ENCODE measurements at places on chromosomes 6 and 20.

GRCh38 chr20:48231253-48231930 lies 446.1 kb upstream of the SULF2 start:
- DNase-seq, result no peak

DNA sequence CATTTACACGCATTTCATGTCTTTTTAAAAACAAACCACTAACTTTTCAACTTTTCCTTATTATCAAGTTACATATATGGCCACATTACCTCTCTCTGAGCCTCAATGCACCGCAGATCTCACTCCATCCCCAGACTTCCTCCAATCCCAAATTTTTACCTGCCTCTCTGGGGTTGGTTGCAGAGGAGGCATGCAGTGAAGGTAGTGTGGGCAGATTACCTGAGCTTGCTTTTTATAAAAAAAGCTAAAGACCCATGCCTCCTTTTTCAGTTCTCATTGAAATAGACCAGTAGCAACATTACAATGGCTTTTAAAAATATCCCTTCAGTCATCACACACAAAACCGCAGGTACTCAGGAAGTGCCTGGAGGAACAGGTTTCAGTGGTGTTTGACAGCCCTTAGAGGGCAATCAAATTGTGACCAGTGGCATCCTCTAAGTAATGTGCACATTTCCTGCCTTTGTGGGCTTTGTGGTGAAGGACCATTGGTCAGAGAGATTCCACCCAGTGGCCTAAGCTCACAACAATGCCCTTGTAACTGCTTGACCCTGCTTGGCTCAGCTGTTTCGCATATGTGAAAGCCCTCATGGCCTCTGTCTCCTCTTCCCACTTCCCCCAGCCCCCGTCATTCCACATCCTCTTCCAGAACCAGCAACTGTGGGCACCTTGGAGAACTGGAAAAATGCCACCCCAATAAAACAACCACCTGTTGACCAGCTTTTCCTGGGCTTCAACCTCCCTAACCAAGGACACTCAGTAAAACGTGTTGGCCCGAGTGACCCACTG lies 30.2 kb upstream of the IL17A start:
- DNase-seq, result no peak

- DNase-seq, result no peak
These were observed 19.5 kb upstream of the RALGAPA2 start for GRCh38 chr20:20731945-20732296.

GRCh38 chr20:47991875-47992488 lies 206.7 kb upstream of the SULF2 start:
- DNase-seq, result no peak

DNA sequence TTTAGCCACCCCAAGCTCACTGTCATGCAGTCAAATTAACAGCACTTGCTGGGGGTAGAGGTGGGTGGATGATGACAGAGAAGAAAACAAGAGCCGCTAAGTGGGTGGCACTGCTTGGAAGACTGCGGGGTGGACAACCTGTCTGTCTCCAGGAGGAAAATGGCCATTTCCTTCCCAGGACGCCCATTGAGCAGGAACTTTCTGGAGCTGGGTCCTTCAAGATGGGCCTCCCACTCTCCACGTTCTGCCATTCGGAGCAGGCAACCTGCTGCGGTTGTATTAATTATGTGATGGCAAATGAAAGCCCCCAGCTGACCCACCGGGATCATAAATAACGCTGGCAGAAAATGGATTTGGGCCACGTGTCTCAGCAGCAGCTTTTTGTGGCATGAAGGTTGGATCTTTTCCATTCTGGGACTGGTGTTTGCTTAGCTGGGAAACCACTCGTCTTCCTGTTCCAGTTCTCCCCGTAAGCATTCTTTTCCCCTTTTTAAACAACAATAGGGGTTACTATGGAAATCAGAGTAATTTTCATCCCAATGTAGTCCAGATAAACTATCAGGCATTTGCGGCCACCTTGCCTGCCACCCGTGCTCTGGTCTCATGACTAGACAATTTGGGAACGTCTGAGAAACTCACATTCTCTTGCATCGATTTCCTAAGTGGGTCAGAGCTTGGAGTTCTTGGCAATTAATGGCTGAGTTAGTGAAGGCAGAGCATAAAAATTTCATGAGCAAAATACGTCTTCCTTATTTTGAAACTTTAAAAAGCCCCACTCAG lies 215.5 kb downstream of the ANKRD60 start:
- no peak for DNase-seq

GRCh38 chr20:10200330-10200729 lies 18.3 kb upstream of the SNAP25 start:
- no peak for DNase-seq

- peak; percentile 65 for DNase-seq
These were observed 417 bp downstream of the VAPB start for GRCh38 chr20:58389324-58389967.

GRCh38 chr6:125486881-125487280 lies 185.1 kb upstream of the HDDC2 start:
- DNase-seq, result no peak

DNA sequence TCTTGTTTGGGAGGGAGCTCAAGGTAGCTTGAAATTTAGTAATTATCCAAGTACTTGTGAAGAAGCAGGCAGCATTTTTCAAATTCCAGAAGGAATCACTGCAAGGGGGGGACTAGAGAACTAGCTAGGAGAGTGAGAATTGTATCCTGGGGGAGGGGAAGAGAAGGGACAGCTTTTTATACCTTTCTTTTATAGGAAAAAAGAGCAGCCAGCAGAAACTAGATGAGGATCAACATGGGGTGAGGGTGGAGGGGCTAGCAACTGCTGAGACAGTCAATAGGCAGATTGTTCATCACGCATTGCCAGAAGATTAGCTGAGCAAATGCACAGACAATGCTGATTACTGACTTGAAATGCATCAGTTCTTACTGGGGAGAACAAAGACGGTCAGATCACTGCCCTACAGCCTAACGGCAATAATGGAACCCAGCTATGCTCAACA lies 514.3 kb upstream of the CITED2 start:
- DNase-seq, result peak; percentile 10

DNA sequence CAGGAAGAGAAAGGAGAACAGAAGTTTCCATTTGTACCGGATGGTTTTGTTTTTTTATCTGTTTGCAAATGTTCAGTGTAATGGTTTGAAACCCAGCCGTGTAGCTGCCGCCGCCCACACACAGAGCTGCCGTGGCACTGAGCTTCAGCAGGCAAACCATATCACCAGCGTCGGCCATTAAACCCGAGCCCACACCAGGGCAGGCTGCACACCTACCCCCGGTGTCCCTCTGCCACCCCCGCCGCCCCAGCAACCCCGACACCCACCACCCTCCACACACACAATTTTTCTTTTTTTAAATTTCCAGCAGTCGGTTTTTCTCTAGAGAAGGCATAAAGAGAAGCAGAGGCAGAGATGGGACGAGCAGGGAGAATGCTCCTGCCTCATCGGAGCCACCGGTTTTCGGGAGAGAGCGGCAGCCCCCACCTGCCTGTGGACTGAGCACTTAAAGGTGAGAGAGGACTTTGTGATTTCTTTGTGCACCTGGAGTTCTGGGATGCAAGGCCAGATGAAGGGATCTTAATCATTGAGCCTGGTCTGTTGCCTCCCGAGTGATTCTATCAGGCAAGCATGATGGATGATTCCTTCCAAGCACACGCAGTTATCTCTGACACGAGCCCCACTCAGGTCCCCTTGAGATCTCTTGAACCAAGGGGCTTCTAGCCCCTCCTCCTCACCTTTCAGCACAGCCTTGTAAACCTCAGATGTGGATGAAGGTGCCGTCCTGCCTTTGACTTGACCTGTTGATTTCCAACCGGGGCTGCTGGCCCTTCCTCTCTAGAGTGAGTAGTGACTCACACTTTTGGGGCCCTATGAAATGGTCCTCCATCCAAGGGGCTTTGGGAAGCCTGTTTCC lies 17.5 kb upstream of the ZNF831 start:
- DNase-seq, result no peak

DNA sequence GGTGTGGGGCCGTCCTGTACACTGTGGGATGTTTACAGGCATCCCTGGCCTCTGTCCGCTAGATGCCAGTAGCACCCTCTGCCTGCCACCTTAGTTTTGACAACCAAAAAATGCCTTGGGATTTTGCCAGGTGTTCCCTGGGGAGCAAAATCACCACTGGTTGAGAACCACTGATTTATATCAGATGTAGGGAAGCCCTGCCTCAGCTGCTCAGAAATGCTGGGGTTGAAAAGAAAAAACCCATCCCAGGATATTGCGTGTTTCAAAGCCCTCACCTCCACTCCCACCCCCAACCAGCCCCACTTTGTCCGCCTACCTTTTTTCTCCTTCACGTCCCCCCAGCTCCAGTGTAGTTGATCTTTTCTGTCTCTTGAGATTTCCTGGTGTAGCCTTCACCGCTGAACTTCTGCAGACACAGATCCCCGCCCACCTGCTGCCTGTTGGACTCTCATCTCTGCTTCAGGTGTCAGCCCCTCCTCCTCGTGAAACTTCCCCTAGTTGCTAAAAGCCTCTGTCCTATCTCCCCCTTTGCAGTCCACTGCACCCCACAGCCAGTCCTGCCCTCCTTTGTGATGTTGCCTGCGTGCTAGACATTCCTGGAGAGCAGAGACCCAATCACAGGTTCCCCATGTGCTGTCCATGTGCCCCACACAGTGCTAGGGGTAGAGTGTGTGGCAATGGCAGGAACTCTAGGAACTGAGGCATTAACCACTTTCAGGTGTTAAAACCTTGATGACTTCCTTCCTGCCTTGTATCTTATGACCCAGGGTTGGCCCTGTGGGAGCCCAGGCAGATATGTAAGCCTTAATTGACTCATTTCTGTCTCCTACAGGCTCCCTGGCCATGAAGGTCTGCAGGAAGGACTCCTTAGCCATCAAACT lies 98.9 kb downstream of the TBC1D7 start:
- DNase-seq, result peak; percentile 56

GRCh38 chr6:18795726-18796125 lies 408.6 kb downstream of the RNF144B start:
- DNase-seq, result no peak

DNA sequence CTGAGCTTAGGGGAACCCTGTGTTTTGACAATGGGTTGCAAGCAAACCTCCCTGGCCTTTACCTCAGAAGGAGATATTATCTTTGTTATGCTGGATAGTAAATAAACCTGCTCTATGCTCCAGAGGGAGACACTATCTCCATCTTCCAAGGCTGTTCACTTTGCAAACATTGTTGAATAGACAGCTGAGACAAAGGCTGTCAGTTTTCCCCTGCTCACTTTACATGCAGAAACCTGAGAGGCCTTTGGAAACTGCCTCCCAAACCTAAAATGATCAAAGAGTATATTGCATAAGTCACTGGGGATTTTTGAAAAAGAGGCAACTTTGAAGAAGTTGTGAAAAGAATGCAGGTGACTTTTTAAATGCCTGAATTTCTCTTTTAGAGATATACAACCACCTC lies 61.6 kb downstream of the MRAP2 start:
- peak; percentile 55 for DNase-seq

GRCh38 chr6:69719602-69720193 lies 77.1 kb downstream of the LMBRD1 start:
- peak; percentile 26 for DNase-seq

GRCh38 chr6:7129360-7129759 lies 21.6 kb downstream of the RREB1 start:
- no peak for DNase-seq

GRCh38 chr6:165819394-165819793 lies 156.4 kb upstream of the PDE10A start:
- DNase-seq, result no peak

DNA sequence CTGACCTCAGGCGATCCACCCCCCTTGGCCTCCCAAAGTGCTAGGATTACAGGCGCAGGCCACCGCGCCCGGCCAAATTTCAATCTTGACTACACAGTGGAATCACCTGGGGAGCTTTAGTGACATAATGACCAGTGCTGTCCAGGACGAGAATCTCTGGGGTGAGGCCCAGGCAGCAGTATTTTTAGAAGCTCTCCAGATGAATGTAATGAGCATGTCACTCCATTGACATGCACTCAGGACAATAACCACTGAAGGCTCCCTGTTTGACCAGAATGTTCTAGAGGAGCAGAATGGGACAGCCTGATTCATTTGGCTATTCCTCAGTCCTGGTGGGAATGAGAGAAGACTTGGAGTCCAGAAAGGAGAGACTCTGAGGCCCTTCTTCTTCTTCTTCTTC lies 39.2 kb downstream of the SRSF3 start:
- DNase-seq, result no peak

DNA sequence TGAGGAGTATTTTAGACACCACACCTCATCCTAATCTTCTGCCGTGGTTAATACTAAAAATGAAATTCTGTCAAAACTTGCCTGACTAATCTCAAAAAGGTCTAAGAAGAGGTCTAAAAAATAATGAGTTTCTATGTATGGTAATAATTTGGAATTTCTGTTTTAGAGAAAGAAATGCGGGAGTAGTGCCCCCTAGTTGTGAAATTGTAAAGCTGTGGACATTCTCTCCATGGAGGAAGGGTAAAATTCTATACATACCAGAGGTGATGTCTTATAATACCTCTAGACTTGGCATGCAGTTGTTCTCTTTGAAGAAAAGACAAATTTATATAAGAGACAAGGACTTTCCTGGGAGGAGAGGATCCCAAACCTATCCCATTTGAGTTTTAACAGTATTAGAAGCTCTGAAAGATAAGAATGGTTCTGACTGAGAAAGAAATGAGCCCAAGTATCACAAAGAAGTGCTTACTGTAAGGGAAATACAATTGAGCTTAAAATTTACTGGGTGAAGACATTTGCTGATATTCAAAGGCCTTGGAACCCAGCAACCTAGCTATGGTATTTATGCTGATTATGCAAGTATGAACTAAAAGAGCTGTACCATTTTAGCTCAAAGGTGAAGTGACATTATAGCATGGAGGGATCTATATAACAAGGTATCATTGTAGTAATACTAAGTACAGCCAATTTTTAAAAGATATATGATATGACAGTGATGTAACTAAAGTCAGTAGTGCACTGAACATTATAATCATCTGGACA lies 5.1 kb upstream of the EPHA7 start:
- no peak for DNase-seq

GRCh38 chr20:19779634-19780033 lies 21.6 kb downstream of the RIN2 start:
- DNase-seq, result no peak

- DNase-seq, result no peak
These were observed 52.4 kb upstream of the SPDEF start for GRCh38 chr6:34608321-34609091.

GRCh38 chr6:67133973-67134372 lies 1426.9 kb upstream of the EYS start:
- DNase-seq, result no peak

DNA sequence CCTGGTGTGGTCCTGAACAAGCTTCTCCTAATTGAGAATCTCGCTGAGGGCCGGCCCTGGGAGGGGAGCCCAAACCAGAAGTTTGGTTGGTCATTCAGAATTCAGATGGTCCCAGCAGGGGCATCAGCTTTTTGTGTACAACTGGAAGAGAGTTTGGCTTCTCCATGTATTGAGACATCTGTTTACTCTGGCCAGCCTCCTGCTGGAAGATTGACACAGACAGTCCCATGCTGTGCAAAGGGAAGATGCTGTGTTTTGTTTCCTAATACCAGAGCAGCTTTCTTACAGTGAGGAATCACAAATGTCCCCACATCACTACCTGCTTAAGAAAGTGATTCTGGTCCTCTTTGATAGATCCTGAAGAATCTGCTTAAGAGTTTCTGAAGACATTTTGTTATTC lies 97.8 kb downstream of the PLEKHG1 start:
- peak; percentile 30 for DNase-seq

- DNase-seq, result no peak
These were observed 20.1 kb downstream of the DCBLD1 start for GRCh38 chr6:117502580-117502979.

GRCh38 chr6:90251295-90251992 lies 45.2 kb downstream of the BACH2 start:
- DNase-seq, result peak; percentile 13

GRCh38 chr6:119979862-119980261 lies 630.3 kb upstream of the MAN1A1 start:
- peak; percentile 10 for DNase-seq

Measured in NCI-H2171 treated with DMSO at 0.1 percent for 48 hours (cell line).